WTC11 (cell line): ENCODE measurements at places on chromosomes 3 and 15.

- no peak for DNase-seq
Measured at GRCh38 chr3:134644731-134645514, 5.9 kb downstream of the KY start.

DNA sequence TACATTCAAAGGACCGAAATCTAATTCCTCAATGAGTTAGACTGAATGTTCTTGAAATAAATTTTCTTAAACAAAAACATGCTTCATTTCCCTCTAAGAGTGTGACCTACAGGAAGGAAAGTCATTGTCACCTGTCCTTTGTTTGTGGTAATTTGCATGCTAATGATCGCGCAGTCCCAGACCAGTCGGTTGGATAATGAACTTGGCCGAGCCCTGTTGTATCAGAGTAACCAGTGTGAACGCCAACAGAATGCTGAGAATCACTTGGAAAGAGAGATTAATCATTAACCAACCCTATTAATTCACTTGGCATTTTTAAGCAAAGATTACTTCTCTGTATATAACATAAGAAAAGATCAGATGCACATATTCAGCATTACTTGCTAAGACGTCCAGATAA is 8.1 kb upstream of the ARNT2 start:
- no peak for DNase-seq

GRCh38 chr3:124133366-124133940 is 141.5 kb upstream of the ROPN1 start:
- no peak for DNase-seq

- no peak for DNase-seq
Measured at GRCh38 chr3:19901918-19902317, 32.1 kb downstream of the EFHB start.

DNA sequence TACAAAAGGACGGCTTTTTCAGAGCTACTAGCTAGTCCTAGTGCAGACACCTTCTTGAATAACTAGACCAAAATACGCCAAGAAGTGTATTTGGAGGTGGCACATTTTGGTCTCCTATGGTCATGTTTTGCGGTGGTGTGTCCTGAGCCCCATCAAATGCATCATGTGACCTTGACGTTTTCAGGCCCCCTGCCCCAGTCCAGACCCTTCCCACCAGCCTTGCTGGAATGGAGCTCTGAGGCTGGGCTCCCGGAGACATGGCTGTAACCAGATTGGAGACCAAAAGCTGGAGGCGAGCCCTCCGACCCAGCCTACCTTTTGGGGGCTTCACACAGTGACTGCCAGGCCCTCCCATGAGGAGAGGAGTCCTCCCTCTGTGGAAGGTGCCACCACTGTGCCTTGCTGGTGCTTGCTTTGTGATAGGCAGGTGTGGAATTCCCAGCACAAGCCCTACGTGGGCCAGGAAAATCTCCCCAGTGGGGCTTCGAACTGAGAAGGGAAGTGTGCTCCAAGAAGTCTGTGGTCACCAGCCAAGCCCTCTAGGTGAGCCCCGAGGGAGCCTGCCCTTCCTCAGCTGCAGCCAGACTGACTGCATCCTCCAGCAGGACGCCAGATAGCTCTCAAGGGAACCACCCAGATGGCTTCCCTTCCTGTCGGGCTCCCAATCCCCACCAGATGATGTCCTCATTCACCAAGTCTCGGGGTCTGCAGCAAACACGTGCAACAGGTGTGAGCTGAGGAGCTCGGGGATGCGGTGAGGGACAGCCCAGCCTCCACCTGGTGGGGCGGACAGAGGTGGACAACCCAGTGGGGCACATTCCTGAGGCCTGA is 126.2 kb downstream of the ASB7 start:
- no peak for DNase-seq

DNA sequence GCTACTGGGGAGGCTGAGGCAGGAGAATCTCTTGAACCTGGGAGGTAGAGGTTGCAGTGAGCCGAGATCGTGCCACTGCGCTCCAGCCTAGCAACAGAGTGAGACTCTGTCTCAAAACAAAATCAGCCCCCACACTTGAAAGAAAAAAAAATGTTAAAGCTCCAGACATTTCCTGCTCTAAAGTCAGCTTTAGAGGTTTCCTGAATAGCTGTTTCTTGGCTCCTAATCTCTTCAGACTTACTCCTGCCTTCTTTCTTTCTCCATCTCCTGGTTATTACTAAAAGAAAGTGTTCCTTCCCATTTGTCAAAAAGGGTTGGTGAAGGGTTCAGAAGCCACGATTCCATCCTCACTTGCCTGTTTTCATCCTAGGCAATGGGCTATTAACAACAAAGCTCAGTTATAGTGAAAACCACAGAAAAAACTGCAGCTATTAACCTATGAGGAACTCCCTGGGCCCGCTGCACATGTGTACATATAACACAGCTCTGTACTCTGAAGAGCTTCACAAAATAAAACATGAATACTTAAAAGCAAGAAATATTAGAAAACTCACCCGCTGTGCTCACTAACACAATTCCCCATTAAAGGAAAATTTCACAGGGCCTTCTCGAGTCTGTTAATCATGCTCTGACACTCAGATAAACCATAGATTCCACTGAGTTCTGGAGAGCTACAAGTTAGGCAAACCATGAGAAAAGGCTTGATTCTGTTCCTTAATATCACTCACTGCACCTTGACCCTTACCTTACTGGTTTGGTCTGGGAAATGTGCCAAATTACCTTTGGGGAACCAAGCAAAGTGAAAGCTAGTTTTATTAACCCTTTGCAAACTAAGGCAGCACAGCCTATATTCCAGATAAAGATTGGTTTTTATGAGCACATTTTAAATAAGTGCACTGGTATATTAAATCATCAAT is 89.9 kb upstream of the TSPAN3 start:
- no peak for DNase-seq

DNA sequence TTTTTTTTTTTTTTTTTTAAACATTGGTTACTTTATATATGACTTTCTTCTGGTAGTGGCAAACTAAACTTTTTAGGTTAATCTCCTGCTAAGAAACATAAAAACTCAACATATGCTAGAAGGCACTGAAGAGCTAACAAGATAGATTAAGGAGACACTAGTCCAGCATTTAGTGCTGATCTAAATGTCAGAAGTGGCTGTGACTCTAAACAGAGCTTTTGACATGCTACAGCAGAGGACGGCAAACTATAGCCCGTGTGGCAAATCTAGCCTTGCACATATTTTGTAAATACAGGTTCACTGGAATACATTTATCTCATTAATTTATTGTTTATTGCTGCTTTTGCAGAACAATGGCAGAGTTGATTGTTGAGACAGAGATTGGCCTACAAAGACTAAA is 20.6 kb downstream of the NR2E3 start:
- no peak for DNase-seq

GRCh38 chr15:29128671-29129070 is 141.0 kb downstream of the NSMCE3 start:
- DNase-seq = no peak
